Foreskin keratinocyte (primary cell): ENCODE measurements at places on chromosomes 5 and 9.

DNA sequence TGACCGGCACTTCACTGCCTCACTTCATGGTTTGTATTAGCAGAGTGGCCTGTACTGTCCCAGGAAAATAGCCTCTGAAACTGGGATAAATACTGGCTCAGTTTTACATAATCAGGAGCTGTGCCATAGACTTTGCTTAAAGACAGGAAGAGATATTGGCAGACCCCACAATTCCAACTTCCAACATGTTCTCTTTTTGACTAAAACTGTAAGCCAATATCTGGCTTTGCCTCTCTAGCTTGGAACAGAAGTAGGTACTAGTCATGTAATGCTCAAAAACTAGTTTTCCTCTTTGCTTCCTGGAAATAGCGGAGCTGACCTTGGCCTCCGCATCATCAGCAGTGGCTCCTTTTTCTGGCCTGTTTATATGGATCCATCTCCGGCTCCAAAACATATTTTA is 276.9 kb downstream of the CDH9 start:
- DNase-seq, result no peak

DNA sequence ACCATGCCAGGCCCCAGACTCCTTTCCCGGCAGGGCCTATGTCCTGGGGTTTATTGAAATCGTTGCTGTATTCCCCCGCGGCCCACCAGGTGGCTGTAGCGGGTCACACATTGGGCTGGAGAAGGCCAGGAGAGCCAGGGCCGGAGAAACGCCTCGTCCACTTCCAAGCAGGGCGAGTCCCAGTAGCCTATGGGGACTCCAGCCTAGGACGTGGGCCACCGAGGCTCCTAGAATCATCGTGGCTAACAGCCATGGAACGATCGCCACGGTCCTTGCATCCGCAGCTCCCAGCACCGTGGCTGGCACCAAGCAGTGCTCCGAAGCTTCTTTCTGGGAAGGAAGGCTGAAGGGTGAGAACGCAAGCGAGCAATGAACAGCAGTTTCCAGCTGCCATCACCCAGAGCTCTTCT is 87.7 kb downstream of the ENTREP1 start:
- DNase-seq, result no peak

DNA sequence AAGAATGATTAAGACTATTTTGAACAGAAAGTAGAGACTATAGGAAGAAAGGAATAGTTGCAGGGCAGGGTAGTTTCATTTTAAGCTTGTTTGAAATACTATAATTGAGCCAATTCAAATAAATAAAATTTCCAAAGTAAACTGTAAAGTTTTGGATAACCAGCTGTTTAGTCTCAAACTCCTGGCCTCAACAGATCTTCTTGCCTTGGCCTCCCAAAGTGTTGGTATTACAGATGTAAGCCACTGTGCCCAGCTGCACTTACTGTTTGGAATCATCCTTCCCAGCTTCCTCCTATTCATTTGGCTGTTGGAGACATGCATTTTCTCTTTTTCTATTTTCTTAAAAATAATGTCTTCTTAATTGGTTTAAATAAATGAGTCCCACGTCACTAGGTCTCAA is 231.0 kb downstream of the NNT start:
- no peak for DNase-seq

DNA sequence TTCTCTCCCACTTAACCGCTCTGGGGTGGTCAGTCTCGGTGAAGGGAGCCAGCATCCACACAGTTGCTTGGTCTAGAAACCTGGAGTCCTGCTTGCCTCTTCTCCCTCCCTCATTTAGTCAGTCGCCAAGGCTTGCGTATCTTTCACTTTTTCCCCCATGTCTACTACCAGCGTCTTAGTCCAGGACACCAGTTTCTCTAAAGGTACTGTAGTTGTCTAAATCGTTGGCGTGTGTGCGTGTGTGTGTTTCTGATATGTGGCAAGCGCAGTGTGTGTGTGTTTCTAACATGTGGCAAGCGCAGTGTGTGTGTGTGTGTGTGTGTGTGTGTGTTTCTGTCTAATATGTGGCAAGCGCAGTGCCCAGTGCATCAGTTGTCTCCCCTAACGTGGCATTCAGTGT is 641 bp downstream of the ATP6V1G1 start:
- no peak for DNase-seq

- no peak for DNase-seq
Observed at GRCh38 chr5:32690153-32690552, 21.0 kb upstream of the NPR3 start.

DNA sequence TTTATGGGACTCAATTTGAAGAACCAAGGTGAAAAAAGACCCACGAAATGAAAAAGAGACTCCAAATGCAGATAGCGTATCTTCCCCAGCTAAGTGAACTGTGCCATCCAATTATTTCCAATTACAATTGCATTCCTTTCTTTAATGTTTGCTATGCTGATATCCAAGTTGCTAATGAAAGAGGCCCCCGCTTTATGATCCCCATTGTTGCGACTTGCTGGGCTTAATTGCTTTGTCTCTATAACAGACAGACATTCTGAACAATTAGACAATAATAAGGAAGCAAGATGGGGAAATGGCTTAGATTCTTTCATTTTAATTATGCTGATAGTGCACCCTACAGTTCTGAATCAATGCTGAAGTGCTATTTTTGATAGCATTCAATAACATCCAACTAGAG is 354.3 kb downstream of the KIF4B start:
- no peak for DNase-seq
